ENCODE measurements at places on chromosomes 12 and 14.

- no peak for DNase-seq
Measured at GRCh38 chr12:116520801-116521471, 38.2 kb upstream of the MAP1LC3B2 start.

GRCh38 chr12:56839915-56840325, 76.8 kb downstream of the HSD17B6 start:
- no peak for DNase-seq

GRCh38 chr12:57693659-57694458, at the start of gene OS9:
Gene OS9, plus strand, starts transcription at chr12:57694132. Its CDS starts 30 bp downstream, at chr12:57694162.
- DNase-seq: peak; percentile 99

- no peak for DNase-seq
Measured at GRCh38 chr14:38999949-39000348, 103.1 kb downstream of the SEC23A start.

DNA sequence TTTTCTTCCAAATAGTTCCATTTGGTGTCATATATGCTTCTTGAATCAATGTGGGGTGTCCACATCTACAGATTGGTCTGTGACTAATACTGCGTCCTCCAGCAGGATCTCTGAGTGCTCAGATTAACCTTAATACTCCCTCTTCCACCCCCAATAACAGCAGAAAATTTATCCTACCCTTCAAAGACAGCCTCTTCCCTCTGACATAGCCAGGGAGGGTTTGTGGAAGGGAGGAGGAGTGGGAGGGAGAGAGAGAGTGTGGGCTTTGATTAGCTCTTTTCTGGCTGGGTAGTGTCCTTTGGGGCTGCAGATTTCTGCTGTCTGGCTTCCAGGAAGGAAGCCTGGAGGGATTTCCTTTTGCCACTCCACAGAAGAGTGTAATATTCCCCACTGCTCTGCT, 220.7 kb downstream of the TTC6 start:
- no peak for DNase-seq

- no peak for DNase-seq
Measured at GRCh38 chr12:116924558-116925453, 14.1 kb downstream of the FBXW8 start.

- DNase-seq: no peak
Measured at GRCh38 chr12:93043192-93043876, 114.2 kb upstream of the EEA1 start.

- no peak for DNase-seq
Measured at GRCh38 chr12:6193853-6194815, 6.1 kb upstream of the CD9 start.

DNA sequence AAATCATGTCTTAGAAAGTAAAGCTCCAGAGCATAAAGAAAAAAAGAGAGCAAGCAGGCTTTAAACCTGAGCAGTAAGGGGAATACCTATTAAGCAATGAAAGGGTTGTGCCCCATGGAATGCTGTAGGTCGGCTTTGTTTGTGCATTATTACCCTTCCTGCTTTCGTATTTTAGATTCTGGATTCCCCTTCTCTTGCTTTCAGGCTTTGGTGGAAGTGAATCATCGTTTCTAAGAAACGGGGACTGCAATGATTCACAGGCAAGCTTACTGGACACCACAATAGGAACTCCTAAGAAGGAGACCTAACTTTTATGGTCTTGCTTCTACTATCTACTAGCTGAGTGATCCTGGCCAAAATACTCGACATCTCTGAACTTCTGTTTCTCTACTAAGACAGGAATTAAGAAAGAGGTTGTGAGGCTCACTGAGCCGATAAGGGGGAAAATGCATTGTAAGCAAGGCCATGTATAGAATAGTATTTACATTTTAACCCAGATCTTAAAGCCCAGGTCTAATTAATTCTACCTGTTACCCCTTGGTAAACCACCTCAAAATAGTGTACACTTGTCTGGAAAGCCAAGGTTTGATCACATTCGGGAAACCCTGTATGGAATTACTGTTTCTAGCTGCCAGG, 1.2 kb upstream of the BMAL2 start:
- no peak for DNase-seq

- DNase-seq: no peak
Measured at GRCh38 chr14:105070760-105071137, 5.5 kb upstream of the GPR132 start.

DNA sequence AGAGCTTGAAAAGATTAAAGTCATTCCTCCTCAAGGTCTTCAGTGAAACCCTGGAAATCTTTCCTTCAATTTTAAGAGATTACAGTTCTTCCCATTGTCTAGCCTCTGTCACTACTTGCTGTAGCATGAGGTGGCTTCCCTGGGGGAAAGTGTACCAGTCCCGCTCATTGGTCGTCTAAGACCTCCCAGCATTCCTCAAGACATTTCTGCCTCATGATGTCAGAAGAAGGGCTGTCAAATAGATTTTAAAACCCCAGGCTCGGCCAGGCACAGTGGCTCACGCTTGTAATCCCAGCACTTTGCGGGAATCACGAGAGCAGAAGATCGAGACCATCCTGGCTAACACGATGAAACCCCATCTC, 46.7 kb downstream of the SMUG1 start:
- no peak for DNase-seq

DNA sequence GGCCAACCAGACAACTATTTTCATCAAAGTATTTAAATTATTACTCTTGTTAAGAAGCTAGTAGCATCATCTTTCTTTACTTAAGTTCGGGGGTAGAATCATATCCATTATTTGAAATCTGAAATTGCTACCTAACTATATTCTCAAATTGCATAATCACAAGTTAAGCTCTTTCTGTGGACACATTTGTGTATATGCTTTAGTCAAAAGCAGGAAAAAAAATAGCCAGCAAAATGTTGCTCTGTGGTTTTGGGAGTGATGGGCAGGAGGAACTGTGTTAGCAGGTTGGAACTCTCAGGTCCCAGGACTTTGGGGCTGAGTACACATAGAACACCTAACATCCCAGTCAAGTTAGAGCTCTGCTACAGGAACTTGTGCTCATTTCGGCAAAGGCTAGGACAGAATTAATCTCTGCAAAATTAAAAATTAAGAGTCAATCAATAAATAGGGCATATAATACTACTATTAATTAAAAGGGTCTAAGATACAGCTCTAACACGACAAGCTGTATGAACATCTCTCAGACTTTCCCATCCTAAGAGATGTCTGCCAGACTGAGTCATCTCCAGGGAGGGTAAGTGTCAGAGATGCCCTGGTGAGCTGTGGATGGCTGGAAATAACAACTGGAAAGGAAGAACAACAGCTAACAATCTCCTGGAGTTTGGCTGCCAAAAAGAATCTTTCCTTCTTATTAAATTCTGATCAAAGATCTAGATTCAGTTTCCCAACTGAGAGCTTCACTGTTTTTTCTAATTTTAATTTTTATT, 203.5 kb upstream of the GZMB start:
- no peak for DNase-seq

DNA sequence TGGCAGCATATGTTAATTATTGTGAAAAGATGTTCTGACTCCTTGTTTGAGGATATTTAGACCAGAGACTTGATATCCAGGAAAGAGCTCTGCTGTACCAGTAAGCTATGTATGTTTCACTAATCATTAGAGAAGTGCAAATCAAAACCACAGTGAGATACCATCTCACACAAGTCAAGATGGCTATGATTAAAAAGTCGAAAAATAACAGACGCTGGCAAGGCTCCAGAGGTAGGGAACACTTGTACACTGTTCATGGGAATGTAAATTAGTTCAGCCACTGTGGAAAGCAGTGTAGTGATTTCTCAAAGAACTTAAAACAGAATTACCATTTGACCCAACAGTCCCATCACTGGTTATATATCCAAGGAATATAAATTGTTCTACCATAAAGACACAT, 171.6 kb downstream of the DPY19L2 start:
- no peak for DNase-seq

- no peak for DNase-seq
Measured at GRCh38 chr14:70887207-70887681, 20.0 kb upstream of the PCNX1 start.

DNA sequence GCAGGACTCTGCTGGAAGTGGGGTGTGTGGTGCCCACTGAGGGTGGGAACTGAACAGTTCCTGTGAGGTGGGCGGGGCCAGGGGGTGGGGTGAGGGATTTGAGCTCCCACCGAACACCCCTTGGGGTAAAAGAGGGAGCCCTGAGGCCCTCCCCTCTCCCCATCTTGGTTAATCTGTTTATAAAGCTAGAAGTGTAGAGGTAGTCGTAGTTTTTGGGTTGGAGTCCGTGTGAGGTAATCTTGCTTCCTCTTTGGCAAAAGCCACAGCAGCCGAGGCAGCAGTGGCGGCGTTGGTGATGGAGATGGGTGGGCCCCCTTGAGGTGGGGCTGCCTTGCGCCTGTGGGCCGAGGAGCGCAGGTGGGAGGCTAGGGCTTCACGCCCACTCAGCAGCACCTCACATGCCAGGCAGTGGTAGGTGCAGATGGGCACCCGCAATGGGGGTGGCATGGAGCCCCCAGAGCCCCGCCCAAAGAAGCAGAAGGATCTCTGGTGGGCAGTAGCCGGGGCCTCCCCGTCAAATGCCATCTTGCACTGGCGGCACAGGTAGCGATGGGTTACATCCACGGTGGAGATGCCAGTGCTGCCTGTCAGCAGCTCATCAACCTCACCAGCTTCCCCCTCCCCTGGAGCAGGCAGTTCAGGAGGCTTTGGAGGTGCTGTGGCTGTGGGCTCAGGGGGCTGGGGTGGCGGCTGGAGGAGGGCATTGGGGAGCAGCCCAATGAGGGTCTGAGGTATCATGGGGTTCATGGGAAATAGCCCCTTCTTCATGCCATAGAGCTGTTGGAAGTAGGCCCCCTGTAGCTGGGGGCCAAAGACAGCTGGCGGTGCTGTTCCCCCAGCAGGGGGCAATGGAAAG, 29.6 kb downstream of the ZFHX2 start:
- DNase-seq: no peak

DNA sequence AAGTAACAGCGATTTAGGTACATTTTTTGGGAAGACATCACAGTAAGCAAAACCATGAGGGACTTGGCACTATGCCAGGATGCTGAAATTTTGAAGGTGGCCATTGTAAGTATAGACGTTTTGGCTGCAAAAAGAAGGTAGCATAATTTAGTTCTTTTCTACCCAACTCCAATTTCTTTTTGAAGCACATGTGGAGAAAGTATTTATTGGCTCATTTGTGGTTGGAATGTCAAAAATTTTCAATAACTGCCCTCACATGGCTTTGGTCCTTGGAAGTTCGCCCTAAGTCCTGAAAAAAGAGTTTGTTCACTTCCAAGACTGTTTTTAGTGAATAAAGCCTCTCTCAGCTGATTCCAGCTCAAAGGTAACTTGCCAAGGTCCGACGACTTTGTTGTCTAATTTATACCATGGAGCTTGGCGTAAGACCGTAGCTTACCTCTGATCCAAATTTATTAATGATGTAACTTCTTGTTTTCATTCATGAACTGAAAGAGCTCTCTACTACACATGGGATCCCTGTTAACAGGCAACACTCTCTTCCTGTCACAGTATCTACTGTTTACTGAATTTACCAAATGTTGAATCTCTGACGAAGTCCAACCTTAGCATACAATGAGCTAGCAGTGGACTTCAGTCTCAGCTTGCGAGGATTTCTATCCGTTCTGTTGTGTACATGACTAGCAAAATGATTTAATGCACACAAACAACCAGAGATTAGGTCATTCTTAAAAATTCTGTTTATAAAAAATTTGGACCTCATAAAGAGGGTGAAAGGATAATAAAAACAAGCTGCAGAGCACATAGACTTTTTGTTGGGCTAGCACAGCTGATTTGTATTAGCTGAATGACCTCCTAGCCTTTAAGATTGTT, 49.0 kb downstream of the MSRB3 start:
- no peak for DNase-seq

DNA sequence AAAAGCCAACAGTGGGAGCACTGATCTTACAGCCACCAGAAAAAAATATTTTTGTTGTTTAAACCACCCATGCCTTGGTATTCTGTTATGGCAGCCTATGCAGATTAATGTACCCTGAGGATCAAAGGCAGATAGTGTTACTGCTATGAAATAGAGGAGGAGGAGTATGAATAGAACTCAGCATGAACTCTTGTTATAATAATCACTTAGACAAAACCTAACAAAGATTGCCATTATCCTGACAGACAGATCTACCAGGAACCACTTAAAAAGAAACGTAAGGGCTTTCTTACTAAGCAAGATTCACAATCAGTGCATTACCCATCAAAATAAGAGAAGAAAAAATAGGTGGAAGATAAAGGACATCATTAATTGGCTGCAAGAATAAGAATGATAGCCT, 558.3 kb downstream of the GALC start:
- no peak for DNase-seq

GRCh38 chr14:22572562-22573058, 16.4 kb downstream of the DAD1 start:
- DNase-seq: no peak

DNA sequence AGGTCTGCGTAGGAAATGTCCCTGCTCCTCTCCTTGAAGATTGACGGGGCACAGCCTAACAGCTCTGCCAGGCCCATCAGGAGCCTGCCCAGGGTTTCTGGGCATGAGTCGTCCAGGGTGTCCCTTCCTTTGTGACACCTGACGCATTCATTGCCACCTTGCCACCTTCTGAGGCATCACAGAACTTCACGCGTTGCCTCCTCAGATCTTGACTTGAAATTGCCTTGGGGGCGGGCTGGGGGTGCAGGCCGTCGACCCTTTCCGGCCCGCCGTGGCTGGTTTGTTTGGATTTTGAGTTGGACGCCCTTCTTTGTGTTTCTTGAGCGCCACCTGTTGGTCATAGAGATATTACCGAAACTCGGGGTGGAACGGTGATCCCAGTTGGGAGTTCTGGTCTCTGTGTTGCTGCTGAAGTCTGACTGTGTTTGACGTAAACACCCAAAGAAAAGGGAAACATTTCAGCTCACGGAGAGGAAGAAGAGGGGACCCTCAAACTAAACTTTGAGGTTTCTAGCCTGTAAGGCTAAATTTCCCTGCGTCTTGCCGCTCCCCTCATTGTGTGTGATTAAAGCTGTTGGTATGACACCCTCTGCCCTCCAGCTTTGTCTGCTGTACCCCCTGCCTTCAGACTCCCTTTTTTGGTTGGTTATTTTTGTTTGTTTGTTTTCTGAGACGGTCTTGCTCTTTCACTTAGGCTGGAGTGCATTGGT, 44.6 kb downstream of the MLXIP start:
- peak; percentile 29 for DNase-seq

DNA sequence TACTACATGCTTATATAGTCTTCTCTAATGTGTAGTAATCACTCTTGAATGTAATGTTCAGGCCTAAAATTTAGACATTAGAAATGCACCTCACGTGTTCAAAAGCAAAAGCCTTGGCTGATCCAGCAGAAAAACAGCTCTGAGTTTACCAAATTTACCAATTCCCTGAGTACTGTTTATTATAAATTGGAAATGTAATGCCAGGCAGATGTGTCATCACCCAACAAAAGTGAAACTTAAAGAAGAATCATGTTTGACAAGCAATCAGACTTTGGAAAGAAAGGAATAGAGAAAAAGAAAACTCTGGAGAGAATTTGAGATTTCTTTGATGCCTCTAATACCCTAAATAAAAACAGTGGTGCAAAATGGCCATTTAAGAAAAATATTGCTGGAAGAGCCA, 26.5 kb upstream of the STRAP start:
- DNase-seq: no peak

DNA sequence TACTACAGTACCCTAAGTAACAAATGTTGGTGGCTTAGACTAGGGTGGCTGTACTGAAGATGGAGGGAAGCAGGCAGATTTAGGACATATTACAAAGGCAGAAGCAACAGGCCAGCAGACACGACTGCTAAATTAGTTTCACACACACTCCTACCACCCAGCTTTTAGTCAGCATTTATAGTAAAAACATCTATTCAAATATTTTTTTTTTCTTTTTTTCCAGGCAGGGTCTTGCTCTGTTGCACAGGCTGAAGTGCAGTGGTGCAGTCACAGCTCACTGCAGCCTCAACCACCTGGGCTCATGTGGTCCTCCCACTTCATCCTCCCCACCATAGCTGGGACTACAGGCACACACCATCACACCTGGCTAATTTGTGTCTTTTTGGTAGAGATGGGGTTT, 72.9 kb downstream of the CDK17 start:
- no peak for DNase-seq

GRCh38 chr12:116615141-116615861, 56.1 kb downstream of the MAP1LC3B2 start:
- DNase-seq: no peak

All from NCI-H1436 treated with DMSO at 0.1 percent for 48 hours (cell line).